ENCODE measurements at places on chromosomes 1 and 21.

DNA sequence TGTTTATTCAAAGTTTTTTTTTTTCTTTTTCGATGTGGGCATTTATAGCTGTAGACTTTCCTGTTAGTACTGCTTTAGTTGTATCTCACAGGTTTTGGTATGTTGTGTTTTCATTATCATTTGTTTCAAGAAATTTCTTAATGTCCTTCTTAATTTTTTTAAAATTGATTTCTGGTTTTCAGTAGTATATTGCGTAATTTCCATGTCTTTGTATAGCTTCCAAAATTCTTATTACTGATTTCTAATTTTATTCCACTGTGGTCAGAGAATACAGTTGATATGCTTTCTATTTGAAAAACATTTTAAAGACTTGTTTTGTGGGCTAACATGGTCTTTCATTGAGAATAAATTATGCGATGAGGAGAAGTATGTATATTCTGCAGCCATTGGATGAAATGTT lies 463.2 kb upstream of the B3GALT2 start:
- no peak for DNase-seq

DNA sequence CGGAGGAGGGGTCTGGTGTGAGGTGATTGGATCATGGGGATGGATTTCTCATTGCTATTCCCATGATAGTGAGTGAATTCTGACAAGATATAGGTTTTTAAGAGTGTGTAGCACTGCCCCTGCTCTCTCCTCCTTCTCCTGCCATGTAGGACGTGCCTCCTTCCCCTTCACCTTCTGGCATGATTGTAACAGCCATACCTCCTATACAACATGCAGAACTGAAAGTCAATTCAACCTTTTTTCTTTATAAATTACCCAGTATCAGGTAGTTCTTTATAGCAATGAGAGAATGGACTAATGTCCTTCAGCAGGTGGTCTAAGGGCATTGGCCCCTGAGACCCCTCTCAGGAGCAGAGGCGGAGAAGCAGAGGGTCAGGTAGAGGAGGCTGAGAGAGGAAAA lies 168.7 kb upstream of the ETV3 start:
- no peak for DNase-seq

- DNase-seq = peak; percentile 30
Observed at GRCh38 chr1:207565546-207566468, 69.8 kb downstream of the CR1 start.

- DNase-seq = no peak
Observed at GRCh38 chr1:18989896-18990295, 33.4 kb upstream of the IFFO2 start.

GRCh38 chr1:193011406-193011805 lies 47.8 kb downstream of the UCHL5 start:
- DNase-seq = no peak

GRCh38 chr1:152227310-152227928 lies 3.4 kb upstream of the HRNR start:
- peak; percentile 63 for DNase-seq

DNA sequence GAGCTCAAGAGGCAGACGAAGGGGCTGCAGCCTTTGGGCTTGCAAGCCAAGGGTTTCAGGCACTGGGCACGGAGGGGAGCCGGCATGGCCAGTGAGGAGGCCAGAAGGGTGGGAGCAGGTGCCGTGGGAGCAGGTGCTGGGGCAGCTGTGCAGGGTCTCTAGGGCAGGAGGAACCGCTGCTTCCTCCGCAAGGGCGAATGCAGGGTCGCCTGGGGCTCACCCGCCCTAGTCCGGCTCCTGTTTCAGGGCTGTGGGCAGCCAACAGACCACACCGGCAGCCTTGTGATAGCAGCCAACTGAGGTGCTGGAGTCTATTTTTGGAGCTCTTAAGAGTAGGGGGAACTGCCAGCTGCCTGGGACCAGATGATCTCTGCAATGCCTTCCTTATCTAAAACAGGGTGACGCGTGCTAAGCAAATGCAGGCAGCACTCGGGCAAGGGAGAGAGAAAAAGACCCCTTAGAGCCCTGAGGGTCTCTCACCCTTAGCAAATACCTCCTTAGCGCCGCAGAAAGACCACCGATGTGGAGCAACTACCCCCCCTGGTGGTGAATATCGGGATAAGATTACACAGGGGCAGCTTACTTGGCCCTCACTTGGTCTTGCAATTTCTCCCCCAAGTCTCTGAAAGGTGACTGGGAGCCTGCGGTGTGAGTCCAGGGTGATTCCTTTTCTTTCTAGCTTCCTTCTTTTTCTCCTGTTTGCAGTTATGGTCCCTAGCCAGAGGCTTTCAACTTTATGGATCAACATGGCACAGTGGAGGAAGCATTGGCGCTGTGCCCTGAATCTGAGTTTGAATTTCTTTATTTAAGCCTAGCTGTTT lies 20.7 kb upstream of the MAPKAPK2 start:
- DNase-seq = peak; percentile 66

DNA sequence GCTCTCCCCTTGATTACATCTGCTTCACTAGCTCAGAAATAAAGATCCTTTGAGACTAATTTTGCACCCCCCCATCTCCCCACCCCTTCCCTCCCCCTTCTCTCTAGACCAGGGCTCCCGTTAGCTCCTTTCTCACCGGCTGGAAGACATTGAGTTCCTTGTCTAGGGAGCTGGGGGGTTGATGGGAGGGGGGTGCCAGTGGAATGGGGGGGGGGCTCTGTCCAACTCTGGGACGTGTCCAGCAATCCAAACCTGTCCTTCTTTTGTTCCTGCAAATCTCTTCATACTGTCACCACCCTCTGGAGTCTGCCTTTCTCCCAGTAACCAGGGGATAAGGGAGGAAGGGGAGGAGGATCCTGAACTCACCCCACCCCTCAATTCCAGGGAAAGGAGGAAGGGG lies 61.9 kb downstream of the RHBG start:
- DNase-seq = no peak

DNA sequence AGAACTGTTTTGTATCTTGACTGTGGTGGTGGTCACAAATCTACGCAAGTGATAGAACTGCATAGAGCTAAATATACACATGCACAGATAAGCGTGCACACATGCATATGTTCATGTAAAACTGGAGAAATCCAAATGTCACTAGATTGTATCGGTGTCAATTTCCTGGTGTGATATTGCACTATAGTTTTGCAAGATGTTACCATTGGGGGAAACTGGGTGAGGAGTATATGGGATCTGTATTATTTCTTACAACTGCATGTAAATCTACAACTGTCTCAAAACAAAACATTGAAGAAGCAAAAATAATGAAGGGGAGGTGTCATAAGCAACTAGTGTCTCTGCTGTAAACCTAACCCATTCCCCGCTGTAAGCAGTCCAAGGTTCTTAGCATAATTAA lies 30.2 kb downstream of the FAM163A start:
- DNase-seq = no peak

DNA sequence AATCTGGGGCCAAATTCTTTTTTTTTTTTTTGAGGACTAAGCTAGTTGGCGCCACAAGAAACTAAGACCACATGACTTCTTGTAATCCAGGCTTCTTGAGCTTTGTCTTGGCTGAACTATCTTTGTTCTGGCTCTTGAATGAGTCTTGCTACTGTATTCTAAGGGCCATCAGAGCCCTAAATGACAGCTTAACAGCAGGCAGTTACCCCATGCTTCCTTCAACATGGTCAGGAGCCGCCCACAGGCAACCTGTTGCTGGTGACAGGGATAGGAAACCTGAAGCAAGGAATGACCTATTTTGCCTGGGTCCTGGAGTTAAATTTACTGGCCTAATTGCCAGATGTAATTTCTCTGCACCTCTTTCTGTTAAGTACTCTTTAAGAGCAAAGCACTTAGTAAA lies 188.2 kb upstream of the PLXNA2 start:
- DNase-seq = peak; percentile 32

DNA sequence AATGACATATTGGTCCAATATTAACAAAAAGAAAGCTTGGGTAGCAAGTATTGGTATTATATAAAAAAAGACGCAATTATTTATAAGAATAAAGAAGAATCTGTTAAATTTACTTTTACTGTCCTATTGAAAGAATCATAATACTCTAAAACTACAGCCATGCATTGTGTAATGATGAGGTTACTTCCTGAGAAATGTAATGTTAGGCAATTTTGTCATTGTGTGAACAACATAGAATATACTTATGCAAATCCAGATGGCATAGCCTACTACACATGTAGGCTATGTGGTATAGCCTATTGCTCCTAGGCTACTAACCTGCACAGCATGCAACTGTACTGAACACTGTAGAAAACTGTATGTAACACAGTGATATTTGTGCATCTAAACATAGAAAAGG lies 121.2 kb upstream of the PTGFR start:
- DNase-seq = peak; percentile 32

- DNase-seq = no peak
Observed at GRCh38 chr1:206036663-206037455, 13.2 kb upstream of the CTSE start.

DNA sequence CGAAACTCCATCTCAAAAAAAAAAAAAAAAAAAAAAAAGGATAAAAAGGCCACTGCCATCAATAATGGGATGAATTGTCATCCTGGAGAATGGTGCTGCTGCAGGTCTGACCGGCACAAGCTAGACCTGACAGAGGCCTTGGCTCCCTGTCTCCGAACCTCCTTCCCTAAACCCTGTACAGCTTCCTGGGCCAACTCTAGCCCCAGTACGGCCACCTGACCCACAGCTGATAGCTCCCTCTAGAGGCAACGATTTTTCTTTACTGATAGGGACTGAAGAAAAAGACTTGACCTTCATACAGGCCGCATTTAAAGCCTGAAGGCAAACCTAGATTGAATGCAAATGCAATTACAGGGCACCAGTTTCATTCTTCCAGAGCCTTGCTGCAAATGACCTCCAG lies 30.7 kb downstream of the NOL9 start:
- peak; percentile 54 for DNase-seq

- no peak for DNase-seq
Observed at GRCh38 chr21:40481764-40482163, 365.2 kb downstream of the DSCAM start.

- DNase-seq = peak; percentile 42
Observed at GRCh38 chr21:38531039-38531541, 32.8 kb upstream of the ERG start.

DNA sequence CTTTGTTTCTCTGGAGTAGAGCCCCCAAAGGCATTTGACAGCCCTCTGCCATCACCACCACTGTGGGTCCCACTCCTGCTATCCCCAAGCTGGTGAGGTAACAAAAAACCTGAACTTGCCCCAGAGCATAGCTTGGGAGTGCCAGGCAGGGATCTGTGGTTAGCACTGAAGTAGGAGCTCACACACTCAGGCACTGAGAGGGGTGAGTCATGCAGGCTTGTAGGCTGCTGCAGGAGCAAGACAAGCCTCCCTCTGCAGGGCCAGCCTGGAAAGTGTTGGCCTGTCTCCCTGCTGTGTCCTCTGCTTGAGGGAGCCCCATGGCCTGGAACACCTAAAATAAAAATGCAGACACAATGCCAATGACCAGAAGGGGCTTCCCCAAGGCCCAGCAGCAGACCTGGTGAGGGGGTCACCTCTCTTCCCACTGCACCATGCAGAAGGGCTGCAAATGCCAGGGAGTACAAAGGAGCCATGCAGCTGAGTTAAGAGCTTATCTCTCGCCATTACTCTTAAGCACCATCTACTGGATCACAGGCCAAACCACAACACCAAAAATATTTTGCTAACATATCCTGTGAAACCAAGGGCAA lies 108.9 kb upstream of the POGK start:
- peak; percentile 7 for DNase-seq

DNA sequence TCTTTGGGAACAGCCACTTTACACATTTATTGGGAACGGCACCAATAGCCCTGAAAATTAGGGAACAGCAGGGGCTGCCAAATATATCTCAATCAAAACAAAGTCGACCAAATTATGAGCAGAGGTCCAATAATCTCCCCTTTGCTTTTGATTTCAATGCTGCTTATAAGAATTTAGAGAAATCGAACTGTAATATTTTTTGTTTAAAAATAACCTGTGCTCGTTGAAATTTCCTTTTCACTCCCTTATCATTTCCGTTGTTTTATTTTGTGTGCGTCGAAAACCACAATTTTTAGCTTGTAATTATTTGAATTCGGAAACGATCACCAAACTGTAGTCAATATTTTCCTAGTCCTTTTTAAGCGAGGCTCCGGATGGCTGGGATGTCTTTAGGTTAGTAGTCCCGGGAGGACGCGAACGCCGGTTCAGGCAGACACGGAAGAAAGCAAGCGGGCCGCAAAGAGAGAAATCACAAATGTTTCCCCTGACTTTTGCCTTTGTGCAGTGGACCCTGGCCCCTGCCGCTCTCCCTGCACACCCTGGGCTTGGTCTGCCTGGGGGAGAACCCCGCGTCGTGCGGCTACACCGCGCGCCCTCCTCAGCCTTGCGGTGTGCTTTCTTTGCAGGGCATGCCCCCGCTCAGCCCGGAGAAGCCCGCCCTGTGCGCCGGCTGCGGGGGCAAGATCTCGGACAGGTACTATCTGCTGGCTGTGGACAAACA lies 2.3 kb downstream of the LHX9 start:
- DNase-seq = no peak

DNA sequence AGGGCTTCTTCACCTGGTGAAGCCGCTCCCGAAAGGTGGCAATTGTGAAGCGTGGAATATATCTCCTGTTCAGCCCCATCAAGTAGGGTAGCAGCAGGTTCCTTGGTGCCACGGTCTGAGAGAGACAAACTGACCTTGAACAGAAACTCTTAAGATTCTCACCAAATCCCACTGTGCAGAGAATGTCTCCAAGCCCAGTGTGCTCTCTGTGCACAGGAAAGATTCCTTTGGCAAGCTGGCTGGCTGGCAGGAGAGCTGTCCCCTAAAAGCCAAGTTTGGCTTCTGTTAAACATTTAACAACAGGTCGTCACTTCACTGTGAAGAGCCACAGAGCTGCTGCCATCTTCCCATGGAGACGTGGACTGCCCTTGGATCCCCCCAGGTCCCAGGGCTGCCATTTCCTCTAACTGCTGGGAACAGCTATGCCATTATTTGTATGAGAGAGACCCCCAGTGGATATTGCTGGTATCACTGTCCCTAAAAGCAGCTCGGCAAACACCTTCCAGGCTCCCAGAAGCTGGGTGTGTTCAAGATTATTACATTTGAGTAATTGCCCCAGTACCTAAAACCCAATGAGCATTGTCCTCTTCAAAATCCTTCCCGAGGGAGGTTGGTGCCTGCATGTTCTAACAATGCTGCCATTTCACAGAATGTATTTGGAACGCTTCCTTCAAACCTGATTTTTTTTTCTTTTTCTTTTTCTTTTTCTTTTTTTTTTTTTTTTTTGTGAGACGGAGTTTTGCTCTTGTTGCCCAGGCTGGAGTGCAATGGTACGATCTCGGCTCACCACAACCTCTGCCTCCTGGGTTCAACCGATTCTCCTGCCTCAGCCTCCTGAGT lies 71.8 kb downstream of the CD58 start:
- DNase-seq = peak; percentile 78

- DNase-seq = no peak
Observed at GRCh38 chr1:45002650-45003645, 8.2 kb downstream of the HECTD3 start.

DNA sequence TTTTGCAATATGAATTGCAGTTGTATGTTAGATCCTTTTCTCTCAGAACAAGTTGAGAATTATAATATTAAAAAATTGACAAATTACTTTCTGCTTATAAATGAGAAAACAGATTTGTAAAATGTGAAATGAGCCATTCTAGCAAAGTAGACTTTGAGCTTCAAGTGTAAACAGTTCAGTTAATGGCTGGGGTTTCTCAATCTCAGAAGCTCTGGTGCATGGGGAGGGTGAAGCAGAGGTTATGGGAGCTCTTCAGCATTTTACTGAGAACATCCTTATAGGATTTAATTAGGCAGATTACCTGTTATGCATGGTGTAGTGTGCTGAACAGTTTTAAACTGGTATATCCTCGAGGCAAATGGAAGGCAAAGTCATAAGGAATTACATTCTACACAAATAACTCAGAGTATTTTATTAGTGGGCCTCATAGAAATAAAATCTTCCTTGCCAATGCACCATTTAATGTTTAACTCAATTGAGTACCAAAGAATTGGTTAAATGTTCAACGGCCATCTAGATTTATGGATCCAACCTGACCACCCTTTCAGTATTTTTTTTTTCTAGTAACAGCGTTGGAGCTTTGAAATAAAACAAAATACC lies 1143.6 kb upstream of the ADGRL2 start:
- no peak for DNase-seq
